ENCODE measurements at places on chromosomes 6 and 20. TPM values are rescaled to one million over a fixed set of nuclear protein-coding genes. Genes with fewer than 3 reads are reported as not detected.

DNA sequence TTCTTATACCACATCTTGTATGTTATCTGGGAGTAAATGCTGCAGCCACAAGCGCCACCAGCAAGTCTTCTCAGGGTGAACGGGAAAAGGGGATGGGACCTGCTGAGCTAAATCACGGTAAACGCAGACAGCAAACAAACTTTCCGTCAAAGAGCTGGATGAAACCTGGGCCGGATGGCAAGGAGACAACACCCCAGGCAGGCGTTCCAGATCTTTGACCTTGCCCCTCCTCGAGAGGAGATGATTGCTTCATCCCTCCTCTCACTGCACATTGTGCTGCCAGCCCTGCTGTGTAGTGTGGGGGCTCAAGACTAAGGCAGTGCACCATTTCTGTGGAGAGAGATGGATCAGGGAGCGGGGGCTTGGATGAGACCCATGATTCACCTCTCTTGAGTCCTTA is 9.8 kb downstream of the RAET1E start:
- H3K27ac ChIP-seq, result no peak overlapping the region
- H3K4me3 ChIP-seq, result no peak overlapping the region
- no peaks in the 10 kb centered on the region for H3K27me3 ChIP-seq
- no peaks in the 10 kb centered on the region for H3K4me1 ChIP-seq
- DNase-seq, result no peak

GRCh38 chr6:160428818-160429619 is 80.8 kb downstream of the SLC22A3 start:
- H3K36me3 ChIP-seq, result no peaks in the 10 kb centered on the region
- DNase-seq, result no peak
- no peaks in the 10 kb centered on the region for H3K4me1 ChIP-seq
- peaks cover 45% of the 10 kb centered on the region for H3K27me3 ChIP-seq
- no peak overlapping the region for H3K27ac ChIP-seq

DNA sequence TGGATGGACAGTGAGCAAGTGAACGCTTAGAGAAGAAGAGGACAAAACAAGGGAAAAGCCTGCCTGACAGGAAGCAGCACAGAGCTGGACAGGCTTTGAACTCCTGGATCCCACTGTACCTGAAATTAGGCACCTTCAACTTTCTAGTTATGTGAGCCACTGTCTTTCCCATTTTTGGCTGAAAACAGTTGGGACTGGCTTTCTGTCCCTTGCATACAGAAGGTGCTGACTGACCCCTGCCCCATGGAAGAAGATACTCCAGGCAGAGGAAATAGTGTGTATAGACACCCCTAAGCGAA is 122.8 kb downstream of the CEBPB start:
- peaks cover 23% of the 10 kb centered on the region for H3K4me1 ChIP-seq
- H3K4me3 ChIP-seq, result no peak overlapping the region
- DNase-seq, result no peak
- H3K27ac ChIP-seq, result no peak overlapping the region
- no peaks in the 10 kb centered on the region for H3K27me3 ChIP-seq
- H3K36me3 ChIP-seq, result no peaks in the 10 kb centered on the region

GRCh38 chr6:125481056-125481455 is 179.3 kb upstream of the HDDC2 start:
- H3K4me1 ChIP-seq, result no peaks in the 10 kb centered on the region
- no peak overlapping the region for H3K27ac ChIP-seq
- no peaks in the 10 kb centered on the region for H3K27me3 ChIP-seq
- H3K36me3 ChIP-seq, result no peaks in the 10 kb centered on the region
- H3K4me3 ChIP-seq, result no peak overlapping the region

RPL10A gene
- polyA plus RNA-seq, result 1,242 TPM
